Activated CD4-positive, alpha-beta T cell treated with anti-CD3 and anti-CD28 coated beads, Interleukin-2, amount 50 U/mL, for 4 hours (primary cell): ENCODE measurements at places on chromosomes 13 and 19.

- DNase-seq: no peak
Measured at GRCh38 chr19:51024924-51025323, 1.5 kb downstream of the KLK11 start.

DNA sequence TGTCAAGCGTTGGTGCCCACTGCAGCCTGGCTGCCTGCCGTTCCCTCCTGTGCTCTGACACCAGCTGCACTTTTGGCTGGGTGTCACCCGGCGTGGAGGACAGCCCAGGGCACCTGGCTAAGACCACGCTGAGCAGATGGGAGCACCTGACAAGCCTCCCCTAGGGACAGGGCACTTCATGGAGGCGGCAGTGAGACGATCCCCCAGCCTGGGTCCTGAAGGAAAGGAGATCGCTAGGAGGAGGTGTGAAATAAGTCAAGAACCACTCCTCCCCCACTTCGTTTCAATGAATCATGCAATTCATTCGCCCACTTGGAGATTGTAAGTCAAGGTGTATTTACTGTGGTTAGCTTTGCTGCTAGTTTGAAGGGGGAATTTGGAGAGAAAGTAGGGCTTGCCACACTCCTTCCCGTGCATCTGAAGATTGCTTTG lies 38.8 kb downstream of the VSTM2B start:
- no peak for DNase-seq

DNA sequence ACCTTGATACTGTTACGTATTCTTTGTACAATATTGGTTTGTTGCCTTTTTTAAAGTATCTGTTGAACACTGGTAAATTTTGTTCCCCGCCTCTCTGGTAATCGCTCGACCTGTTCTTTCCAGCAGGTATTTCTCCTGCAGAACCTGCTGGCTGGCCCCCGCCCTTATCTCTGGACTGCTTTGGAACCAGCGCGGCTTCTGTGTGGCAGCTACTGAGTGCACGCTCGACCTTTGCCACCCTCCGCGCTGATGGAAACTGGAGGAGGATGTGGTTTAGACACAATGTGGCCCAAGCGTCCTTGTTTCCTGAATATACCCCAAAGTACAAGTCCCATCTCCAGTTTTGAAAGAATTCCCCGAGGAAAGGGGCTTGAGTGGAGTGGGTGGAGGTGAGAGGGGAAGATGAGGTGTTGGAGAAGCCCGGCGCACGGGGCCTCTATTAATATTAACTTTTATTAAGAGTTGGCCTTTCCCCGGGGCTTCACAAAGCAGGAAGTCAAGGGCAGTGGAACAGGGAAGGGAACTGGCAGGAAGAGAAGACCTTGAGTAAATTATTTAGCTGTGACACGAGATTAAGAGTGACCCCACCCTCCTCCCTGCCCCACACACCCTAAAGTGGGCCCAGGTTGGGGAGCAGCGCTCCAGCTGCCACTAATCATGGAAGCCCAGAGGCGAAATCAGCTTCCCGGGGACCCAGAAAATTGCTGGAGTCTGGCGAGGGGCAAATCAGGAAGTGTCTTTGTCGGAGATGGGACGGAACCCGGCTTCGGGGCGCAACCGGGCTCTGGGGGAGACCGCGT lies 16.0 kb downstream of the CDX2 start:
- DNase-seq: no peak

- peak; percentile 34 for DNase-seq
Measured at GRCh38 chr19:42242069-42242511, 312 bp downstream of the GSK3A start.

GRCh38 chr13:42038661-42039456 lies 9.6 kb upstream of the DGKH start:
- DNase-seq: no peak

GRCh38 chr13:110306340-110306959 lies 507 bp downstream of the COL4A1 start:
- no peak for DNase-seq

GRCh38 chr19:55591555-55591954 lies 7.8 kb downstream of the FIZ1 start:
- no peak for DNase-seq
